ENCODE measurements at places on chromosomes 7 and 10. TPM values are rescaled to one million over a fixed set of nuclear protein-coding genes. Genes with fewer than 3 reads are reported as not detected.

Gene PHYHIPL
- not detected for total RNA-seq

Gene TLL2
- total RNA-seq, result 0.13 TPM

DNA sequence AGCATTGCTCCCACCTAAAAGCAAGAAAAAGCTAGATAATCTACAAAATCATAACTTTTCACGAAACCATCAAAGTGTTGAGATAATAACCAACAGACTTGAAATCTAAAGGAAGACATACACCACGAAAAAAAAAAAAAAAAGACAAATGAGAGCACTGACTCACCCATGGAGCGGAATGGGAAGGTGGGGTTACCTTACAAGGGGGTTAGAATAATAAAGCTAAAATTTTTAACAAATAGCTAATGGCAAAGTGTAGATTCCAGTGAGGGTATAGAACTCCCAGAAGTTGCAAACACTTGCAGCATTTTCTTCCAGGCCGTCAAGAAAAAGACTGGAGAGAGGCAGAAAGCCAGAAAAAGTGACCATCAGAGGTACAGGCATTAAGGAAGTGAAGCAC lies 27.2 kb downstream of the IPMK start:
- no peak for DNase-seq

Gene CPA2
- not detected for total RNA-seq

- DNase-seq, result no peak
Measured at GRCh38 chr7:157669768-157670351, 333.1 kb downstream of the DNAJB6 start.

DNA sequence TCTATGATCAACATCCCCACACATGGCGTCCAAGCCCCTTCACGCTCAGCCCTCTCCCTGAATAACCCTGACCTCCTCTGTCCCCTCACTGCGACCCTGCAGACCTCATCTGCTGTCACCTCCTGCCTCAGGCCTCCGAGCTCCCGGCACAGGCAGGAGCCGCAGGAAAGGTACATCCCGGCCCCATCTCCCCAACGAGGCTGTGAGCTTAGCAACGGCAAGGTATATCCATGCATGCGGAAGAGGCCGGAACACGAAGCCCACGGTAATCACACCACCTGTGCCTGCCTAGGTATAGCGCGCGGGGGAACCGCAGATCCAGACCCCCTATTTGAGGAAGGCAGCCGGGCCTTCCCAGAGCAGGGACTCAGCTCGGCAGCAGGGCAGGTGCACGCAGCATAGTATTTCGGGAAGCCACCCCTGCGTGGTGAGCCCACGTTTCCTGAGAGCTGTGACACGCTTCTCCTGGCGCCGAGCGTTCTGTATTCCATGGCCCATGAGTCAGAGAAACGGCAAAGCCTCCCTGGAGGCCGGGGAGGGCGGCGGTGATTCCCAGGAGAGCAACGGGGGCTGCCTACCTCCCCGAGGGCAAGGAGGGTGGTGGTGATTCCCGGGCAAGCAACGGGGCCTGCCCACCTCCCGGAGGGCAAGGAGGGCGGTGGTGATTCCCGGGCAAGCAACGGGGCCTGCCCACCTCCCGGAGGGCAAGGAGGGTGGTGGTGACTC lies 50.1 kb upstream of the DNAAF5 start:
- DNase-seq, result no peak

- DNase-seq, result no peak
Measured at GRCh38 chr10:96152437-96152836, 22.3 kb downstream of the ZNF518A start.

Gene ARHGAP19
- total RNA-seq, result 42.6 TPM

- no peak for DNase-seq
Measured at GRCh38 chr10:98384531-98385133, 30.4 kb downstream of the PYROXD2 start.

Gene VAX1
- total RNA-seq, result not detected

DNA sequence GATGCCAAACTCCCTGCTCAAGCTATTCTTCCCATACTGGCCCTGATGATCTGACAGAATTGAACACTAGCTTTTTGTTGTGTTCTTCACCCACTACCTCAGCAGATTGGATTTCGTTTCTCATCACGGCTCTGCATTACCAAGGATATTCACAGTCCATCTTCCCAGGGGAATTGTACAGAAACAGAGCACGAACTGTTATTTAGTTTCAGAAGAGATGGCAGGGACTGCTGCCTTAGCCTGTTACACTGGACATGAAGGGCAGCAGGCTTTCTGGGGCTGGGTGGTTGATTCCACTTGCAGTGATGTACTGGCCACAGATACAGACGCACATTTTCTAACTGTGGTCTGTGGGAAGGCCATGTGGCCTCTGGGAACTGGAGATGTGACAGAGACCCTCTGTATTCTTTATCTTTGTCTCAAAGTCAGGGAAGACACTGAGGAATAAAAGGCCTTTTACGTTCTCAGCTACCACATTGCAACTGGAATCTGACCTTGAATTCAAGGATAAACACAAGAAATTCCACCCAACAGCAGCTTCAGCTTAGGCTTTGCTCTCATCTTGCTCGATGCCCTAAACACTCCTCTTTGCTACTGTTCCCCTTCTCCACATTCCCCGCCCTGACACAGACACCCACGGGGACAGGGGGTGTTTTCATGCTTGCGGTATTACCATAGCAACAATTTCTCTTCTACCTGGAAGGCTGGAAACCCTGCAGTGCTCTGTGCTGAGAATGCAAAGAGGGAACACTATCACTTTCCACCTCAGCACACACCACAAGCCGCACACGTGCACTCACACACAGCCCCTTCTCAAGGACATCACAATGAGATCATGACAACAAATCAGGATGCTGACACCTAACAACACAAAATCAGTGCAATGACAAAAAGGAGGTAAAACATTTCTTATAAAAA lies 81.7 kb downstream of the RNF216 start:
- peak; percentile 82 for DNase-seq

DNA sequence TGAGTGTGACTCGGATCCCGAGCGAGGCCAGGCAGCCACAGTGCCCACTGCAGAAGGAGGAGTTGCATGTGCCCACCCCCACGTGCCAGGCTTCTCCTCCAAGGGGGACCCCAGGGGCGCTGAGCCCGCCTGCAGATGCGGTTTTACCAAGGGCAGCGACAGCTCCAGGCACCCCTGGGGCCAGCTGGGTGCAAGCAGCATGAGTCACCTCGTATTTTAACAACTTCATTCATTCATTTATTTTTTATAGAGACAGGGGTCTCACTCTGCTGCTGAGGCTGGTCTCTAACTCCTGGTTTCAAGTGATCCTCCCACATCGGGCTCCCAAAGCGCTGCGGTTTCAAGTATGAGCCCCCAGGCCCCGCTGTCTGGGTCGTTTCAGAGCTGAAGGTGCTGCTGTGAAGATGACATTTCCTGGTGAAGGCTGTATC lies 1.3 kb upstream of the FOXL3 start:
- no peak for DNase-seq

DNA sequence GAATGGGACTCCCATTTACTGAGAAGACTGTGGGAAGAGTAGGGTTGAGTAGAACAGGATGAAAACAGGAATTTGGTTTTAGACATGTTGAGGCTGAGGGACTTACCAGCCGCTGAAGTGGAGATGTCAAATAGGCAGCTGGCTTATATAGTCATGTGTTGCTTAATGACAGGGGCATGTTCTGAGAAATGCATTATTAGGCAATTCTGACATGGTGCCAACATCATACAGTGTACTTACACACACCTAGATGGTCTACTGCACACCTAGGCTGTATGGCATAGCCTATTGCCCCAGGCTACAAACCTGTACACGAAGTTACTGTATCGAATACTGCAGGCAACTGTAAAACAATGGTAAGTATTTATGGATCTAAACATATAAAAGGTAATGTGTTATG lies 17.5 kb downstream of the ARL3 start:
- DNase-seq, result no peak

GRCh38 chr10:17407047-17407446 lies 47.3 kb downstream of the ST8SIA6 start:
- no peak for DNase-seq

GRCh38 chr7:125090596-125090995 lies 161.0 kb upstream of the POT1 start:
- DNase-seq, result no peak

Gene TMEM236
- 0.13 TPM for total RNA-seq

- no peak for DNase-seq
Measured at GRCh38 chr7:37709631-37710509, 26.3 kb downstream of the GPR141 start.

DNA sequence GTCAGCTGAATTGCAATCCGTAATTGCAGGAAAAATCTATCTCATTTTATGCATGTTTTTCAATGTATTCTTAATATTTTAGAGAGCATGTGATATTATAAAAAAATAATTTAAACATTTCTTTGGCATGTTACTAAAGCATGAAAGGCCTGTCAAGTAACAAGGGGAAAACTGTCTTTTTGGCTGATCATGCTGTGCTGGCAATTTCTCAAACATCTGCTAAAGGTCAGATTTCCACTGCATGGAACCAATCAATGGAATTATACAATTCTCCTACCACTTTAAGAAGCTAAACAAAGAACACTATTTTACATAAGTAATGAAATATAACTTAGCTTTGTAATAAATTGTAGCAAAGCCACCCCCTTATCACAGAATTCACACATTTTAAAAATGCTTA lies 49.4 kb downstream of the JMJD1C start:
- no peak for DNase-seq

DNA sequence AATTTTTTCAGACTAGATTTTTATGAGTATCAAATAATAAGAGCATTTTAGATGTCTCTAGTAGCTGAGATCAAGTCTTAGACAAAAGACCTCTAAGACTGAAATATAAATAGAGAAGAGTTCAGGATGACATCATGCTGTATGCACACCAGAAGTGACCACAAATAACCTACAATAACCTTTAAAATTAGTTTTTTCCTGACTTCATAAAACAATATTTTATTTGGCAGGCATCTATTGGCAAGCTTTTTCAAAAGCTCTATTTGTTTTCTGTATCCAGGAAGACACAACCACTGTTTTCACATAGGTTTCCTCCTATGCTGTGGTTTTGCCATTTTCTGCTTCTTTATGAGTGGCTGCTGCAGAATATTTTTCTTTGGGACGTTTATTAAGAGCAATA lies 359.1 kb downstream of the CRPPA start:
- no peak for DNase-seq

Gene NAT16
- not detected for total RNA-seq

Gene MYO3A
- not detected for total RNA-seq

Gene CUZD1
- 3.1 TPM for total RNA-seq
